ENCODE measurements at places on chromosomes 6 and 20. TPM values are rescaled to one million over a fixed set of nuclear protein-coding genes. Genes with fewer than 3 reads are reported as not detected.

- no peak for DNase-seq
These were observed 88.3 kb upstream of the AFDN start for GRCh38 chr6:167738386-167738785.

DNA sequence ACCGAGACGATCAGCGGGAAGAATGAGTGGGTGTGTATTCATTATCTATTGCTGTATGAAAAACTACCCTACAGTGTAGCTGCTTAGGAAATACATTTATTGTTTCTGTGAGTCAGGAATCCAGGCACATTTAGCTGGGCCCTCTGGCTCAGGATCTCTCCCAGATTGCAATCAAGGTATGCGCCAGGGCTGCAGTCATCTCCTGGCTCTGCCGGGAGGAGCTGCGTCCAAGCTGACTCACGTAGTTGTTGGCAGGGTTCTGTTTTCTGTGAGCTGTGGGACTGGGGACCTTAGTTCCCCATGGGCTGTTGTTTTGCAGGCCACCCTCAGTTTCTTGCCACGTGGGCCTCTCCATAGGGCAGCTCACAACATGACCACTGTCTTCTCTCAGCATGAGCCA is 68.2 kb upstream of the FUCA2 start:
- peak; percentile 31 for DNase-seq

The NOL4L gene
- 5.0 TPM for total RNA-seq

DNA sequence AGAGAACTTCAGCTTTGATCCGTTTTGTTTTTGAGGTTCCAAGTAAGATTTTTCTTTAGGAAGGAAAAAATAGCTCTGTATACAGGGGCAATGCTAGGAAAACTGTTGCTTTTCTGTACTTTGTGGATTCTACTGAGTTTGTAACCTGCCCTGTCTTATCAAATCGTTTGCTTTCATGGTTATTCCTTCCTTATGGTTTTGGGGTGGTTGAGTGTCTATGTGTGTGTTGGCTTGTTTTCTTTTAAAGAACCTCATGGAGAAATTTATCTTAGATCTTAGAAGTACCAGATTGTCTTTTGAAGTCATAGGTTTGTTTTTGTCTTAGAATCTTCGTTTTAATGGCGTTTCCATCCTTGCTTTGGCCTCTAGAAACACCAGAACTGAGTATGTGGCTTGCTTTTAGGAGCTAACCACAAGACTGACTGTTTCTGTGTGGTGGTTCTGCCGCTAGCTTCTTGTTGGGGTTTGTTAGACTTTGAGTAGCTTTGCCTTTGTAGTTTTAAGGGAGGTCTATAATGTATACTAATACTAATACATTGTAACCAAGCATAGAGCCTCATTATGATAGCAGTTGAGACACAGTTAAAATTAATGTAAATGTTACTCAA is 86.8 kb downstream of the RPP40 start:
- DNase-seq, result no peak

DNA sequence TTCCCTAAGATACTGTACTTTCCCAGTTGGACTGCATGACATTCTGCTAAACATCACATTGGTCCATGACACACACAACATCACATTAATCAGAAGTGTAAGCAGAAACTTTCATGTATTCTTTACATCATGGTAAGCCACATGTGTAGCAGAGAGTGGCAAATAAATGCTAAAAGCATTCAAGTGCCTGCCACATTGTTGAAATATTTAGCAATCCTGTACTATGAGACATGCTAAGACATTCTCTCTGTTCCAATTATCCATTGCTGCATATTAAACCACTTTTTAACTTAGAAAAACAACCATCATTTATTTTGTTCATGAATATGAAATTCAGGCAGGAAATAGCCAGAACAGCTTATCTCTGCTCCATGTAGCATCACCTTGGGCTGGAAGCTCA is 207.7 kb upstream of the GJE1 start:
- DNase-seq, result no peak

The COL12A1 gene
- total RNA-seq, result 14.1 TPM

GRCh38 chr6:130215526-130215925 is 7.2 kb downstream of the SAMD3 start:
- no peak for DNase-seq

GRCh38 chr6:139373154-139373927 is 1.1 kb downstream of the CITED2 start:
- peak; percentile 50 for DNase-seq

DNA sequence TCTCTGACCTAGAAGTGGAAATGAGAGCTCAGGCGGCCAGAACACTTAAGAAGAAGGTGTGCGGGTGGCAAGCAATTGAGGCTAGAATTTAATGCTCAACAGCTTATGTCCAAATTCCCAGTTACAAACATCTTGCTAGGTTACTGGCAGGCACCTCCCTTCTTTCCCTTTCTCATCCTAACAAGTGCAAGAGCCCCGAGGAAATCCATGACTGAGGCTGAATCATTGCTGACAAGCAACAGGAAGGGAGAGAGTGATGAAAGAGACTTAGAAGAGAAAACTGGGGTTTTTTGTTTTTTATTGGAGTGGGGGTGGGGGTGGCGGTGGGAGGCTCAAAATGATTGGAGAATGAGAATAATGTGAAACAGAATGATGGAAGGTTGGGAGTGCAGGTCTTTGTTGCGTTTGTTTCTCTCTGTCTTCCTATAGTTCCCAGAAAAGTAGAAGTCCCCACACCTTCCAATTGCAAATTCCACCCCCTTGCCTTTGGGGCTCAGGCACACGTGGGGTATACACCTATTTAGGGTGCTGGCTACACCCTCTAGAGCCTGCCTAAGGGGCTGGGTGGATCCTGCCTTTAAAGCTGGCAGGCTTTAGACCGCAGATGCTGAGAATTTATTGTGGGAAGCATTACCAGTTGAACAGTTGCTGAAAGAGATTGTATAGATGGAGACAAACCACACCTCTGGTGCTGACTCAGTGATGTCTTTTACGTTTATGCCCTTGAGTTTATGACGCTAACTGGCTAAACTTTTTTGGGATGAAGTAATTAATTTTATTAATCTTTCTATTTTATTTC is 1.4 kb downstream of the FAM83B start:
- no peak for DNase-seq

DNA sequence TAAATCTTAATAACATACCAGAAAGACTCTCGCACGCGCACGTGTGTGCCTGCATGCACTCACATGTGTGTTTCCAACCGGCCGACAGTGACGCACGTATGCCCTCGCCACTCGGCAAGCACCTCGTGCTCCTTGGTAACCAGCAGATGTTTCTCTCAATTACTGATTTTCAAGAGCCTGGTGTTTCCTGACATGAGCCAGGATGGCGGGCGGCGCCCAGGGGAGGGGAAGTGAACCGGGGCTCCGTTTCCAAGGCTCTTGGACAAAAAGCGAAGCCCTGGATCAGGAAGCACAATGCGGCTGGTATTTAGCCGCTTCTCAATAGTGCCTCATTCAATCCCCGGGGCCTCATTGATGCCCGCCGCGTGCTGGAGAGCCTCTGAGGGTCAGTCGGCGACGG is 37.7 kb downstream of the PMEPA1 start:
- peak; percentile 51 for DNase-seq

The WFDC11 gene
- not detected for total RNA-seq

The PAX1 gene
- total RNA-seq, result not detected

DNA sequence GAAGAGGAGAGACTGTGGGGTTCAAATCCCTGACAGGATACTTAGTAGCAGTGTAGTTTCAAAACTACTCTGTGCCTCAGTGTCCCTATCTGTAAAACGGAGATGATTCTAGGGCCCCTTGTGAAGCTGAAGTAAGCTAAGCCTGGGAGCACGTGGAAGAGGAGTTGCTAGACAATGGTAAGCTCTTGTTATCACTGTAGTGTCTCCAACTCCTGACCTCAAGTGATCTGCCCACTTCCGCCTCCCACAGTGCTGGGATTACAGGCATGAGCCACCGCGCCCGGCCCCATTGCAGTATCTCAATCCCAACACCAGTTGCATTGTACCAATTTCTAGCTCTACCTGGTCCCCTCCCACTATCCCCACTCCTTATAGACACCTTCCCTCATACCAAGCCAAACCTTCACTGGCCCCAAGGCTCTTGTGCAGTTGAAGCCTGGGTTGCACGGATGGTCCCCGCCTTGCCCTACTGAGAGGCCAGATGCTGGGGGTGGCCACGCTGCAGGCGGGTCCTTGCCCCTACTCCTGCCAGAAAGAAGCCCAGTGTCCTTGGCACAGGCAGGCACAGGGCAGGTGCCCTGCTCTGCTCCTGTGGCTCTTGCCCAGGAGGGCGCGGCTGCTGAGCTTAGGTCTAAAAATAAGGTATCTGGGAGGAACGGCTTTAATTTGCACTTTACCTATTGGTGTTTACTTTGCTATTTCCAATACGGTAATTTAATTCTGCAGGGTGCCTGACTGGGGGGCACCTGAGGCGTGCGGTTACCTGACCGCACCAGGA is 118.1 kb downstream of the VEGFA start:
- no peak for DNase-seq

The ZGPAT gene
- 18.4 TPM for total RNA-seq

GRCh38 chr6:37988127-37988526 is 168.6 kb downstream of the ZFAND3 start:
- no peak for DNase-seq

GRCh38 chr20:9839626-9840025 is 750 bp upstream of the PAK5 start:
- no peak for DNase-seq

- no peak for DNase-seq
These were observed 141.3 kb downstream of the GRIK2 start for GRCh38 chr6:101534821-101535220.

DNA sequence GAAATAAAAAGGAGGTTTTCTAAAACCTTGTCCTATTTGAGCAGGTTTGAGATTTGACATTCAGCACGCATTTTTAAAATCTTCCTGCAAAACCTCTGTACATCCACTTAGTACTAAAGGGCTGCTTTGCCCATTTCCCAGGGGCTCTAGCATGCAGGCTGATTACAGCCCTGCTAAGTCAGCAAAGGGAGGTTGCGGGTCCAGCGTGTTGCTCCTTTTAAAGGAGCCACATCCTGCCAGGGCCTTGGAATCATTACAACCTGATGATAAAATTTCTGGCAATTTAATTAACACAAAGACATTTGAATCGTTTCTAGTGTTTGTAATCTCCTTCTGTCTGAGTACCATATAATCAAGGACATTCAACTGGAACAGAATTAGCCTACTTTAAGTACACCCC is 455.1 kb upstream of the CITED2 start:
- no peak for DNase-seq

The CNKSR3 gene
- total RNA-seq, result 26.9 TPM

DNA sequence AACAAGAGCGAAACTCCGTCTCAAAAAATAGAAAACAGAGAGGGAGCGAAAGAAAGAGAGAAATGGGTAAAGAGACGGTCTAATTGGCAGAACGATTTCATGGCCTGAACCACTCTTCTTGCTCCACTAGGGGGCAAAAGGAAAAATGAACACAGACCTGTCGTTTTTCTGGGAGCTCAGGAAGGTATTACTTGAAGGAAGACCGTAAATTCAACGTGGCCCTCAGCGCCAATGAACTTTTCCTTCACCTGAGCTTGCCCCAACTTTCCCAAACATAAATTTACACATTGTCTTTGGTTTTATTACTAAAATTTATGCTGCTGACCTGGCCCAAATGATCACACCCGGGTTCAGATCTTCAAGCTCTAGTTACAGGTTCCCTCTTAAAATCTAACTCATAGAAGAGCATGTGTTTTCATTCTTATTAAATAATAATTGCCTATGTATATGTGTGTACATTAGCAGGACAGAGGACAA is 67.3 kb downstream of the ATP9A start:
- DNase-seq, result no peak

GRCh38 chr6:38836585-38836984 is 121.5 kb downstream of the DNAH8 start:
- DNase-seq, result no peak

GRCh38 chr20:44615169-44615791 is 32.9 kb downstream of the PKIG start:
- DNase-seq, result peak; percentile 54

The DDX43 gene
- total RNA-seq, result 0.78 TPM

DNA sequence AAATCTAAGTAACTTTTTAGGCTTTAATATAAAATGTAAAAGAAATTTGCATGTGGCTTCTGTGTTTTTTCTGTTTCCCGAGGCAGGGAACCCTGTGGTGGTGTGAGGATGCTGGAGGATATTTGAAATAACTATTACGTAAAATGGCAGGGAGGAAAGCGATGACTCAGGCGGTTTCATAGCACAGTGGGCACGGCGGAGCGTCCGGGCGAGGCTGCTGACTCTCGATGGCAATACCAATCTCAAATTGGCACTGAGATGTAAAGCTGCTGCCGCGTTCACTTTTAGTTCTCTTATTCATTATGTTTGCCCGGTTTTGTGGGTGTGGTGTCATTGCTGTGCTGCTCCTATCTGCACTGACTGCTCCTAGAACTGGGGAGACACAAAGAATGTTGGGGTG is 254.3 kb downstream of the THBS2 start:
- DNase-seq, result no peak

- DNase-seq, result no peak
These were observed 36.0 kb upstream of the CCN6 start for GRCh38 chr6:112017760-112018537.

DNA sequence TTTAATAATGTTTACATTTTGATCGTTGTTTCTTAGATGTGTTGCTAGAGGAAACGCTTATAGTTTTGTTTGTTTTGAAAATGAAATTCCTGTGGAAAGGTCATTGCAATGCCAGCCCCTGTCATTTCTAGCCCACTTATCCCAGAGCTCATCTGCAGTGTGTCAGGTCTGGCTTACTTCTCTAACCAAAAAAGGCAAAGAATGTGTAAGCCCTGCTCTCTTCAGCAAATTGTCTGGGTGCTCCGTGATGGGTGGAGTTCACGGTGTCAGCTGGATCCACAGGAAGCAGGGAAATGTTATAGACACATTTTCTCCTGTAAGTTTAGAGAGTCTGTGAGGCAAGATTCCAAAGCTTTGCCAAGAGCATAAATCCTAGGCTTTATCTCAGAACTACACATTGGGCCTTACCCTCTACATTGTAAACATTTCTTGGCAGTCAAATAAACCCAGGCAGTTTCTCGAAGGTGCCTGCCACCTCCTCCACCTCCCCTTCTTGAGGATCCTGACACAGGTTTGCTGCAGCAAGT is 50.9 kb downstream of the RPRD1B start:
- no peak for DNase-seq

Data from heart right ventricle (tissue), 16 donors.